ENCODE measurements at places on chromosomes 12 and 14. TPM values are rescaled to one million over a fixed set of nuclear protein-coding genes. Genes with fewer than 3 reads are reported as not detected.

Gene C14orf180
- total RNA-seq = not detected

Gene FOXG1
- total RNA-seq = 16.7 TPM

Gene OR8S1
- not detected for total RNA-seq

Gene RTN1
- not detected for total RNA-seq

Gene KRT2
- total RNA-seq = not detected

GRCh38 chr12:6959058-6959804 lies 8.1 kb downstream of the PTPN6 start:
- DNase-seq = no peak

DNA sequence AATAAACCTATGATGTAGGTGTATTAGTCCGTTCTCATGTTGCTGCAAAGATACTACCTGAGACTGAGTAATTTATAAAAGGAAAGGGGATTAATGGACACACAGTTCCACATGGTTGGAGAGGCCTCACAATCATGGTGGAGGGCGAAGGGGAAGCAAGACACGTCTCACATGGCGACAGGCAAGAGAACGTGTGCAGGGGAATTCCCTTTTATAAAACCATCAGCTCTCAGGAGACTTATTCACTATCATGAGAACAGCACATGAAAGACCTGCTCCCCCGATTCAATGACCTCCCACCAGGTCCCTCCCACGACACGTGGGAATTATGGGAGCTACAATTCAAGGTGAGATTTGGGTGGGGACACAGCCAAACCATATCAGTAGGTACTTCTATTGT lies 58.7 kb upstream of the DICER1 start:
- DNase-seq = no peak

DNA sequence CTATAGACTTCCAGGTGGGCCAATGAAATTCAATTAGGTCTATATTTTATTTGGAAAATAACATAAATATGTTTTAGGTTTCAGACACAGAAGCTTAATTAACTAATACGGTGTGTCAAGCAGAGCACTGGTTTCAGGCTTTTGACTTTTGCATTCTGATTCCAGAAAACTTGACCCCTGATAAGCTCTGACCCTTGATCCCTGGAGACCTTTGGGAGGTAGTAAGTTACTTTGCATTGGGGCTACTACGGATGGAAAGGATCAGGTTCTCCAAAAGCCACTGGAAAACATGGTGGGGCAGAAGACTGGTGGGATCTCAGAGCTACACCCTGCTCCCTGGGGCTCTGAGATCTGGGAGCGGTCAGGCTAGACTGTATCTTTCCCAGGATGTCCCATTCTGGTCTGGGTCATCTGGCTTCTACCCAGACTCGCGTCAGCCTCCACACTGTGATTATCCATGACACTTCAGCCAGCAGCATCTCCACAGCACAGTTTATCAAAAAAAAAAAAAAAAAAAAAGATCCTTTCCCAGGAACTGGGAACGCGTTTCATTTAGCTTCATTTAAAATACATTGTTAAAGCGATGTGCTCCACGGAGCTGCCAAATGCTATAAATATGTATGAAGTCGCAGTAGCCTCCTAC lies 17.8 kb upstream of the EMP1 start:
- DNase-seq = no peak

DNA sequence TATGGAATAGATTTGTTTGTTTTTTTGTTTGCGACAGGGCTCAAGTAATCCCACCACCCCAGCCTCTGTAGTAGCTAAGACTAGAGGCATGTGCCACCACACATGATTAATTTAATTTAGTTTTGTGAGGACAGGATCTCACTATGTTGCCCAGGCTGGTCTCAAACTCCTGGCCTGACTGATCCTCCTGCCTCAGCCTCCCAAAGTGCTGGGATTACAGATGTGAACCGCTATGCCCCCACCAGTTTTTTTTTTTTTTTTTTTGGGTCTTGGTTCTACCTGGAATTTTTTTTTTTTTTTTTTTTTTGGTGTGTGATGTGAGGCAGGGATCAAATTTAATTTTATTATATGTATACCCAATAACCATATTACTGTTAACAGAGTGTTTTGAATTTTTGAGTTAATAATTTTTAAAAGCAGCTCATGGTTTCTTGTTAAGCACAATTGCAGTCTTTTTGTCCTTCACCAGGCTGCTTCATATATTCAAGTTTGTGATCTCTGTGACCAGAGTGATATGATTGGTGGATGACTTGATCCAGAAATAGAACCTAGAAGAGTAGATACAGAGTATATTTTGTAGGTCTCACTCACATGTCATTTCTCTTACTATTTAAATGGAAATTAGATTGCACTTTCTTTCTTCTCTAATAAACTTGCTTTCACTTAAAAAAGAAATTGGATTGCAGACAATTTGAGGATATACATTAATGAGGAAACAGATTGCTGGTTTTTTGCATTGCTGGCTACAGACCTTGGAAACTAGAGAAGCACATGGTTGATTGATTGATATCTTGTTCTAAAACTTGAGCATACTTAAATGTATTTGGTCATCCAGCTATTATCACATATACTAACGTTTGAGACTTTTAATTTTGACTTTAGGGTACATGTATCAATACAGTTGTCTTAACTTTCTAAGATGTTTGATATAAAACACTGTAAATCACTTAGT lies 13.2 kb downstream of the ADIPOR2 start:
- no peak for DNase-seq

DNA sequence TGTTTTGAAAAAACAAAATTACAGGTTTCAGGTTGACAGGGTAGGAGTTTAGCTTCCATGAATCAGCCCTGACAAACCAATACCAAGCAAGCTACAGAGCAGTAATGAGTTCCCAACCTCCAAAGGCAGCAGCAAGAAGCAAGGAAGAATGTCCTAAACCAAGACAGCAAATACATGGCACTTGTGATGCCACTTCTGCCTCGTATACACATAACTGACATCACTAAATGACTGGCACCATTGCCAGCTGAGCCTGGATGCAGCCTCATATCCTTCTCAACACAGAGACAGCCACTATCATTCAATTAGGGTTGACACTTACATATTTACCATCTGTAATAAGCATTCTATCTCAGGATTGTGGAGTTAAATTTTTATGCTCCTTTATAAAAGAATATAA lies 35.0 kb upstream of the MDM1 start:
- no peak for DNase-seq

GRCh38 chr12:76250256-76250655 lies 98.0 kb downstream of the BBS10 start:
- DNase-seq = peak; percentile 67

DNA sequence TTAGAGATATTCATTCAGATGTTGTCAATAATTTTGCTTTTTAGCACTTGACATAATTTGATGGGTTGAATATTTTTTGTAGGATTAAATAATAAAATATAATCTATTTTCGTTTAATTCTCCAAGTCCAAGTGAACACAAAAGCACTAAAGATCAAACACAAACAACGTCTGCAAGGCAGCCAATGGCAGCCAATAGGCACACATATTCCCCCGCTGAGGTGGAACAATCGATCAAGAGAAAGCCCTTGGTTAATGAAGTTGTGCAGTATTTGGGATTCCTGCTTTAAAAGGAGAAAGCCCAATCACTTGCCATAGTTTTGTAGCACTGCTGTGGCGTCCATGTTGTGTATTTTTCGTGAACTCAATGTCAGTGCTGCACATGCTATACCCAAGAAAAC lies 1.5 kb downstream of the DHRS7 start:
- DNase-seq = no peak

GRCh38 chr12:132115500-132115899 lies 28.6 kb downstream of the DDX51 start:
- no peak for DNase-seq

GRCh38 chr12:47082796-47083621 lies 3.2 kb upstream of the AMIGO2 start:
- DNase-seq = peak; percentile 98

DNA sequence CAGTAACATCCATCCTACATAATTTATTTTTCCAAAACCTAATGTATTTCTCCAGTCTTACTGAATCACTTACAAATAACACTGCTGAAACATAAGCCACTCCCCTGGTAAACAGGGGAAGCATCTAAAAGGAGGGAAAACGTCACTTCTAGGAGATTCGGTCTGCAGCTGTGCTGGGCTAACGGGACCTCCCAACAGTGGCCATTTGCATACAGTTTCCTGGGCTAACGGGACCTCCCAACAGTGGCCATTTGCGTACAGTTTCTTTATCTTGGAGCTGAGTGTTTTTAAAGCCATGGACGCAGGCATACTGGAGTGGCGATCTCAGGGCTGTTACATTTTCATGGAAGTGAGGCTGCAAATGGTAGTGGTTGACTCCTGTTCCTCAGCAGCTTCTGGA lies 242.9 kb downstream of the TMEM132D start:
- DNase-seq = no peak

DNA sequence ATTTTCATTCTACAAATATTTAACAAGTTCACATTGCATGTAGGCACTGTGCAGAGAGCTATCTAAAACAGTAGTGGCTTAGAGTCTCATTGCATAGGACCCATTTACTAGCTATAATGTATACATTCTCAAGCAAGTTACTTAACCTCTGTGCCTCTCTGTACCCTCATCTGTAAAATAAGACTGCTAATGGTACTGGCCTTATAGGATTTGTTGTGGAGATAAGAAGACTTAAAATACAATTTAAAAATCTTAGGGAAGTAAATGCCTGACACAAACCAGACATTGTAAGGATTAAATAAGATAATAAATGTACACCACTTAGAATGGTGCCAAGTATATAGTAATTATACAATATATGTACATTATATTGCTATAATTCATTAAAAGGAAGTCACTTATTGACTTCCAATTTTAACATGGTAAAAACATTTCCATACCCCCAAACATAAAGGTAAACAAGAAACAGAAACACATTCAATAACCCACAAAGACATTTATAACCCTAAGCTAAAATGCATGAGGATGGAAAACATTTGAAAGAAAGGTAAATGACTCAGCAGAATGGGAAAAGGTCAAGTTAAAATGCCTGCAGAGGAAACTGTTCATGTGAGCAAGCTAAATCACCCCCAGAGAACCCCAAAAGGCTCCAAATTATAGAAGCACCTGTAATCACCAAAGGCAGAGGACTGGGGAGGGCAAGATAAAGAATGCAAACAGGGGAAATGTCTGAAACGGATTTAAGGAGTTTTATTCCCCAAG lies 30.8 kb downstream of the RPS6KA5 start:
- peak; percentile 16 for DNase-seq

DNA sequence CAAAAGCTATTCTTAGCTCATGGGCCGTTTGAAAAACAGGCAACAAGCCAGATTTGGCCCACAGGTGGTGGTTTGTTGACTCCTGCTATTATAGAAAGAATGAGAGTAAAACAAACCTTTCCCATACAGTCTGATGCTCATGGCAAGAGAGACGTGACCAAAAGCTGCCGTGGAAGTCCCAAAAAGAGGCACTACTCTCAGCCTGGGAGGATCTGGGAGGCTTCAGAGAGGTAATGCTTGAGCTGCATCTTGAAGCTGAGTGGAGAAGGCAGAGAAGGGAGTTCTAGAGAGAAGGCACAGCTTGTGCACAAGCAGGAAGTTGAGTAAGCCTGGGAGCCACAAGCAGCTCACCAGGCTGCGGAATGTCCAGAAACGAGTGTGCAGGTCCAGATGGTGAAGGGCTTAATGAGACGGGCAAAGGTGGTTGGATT lies 9.6 kb downstream of the PLXNC1 start:
- DNase-seq = no peak

- DNase-seq = peak; percentile 89
Measured at GRCh38 chr14:33938131-33938949, 12.5 kb downstream of the EGLN3 start.

DNA sequence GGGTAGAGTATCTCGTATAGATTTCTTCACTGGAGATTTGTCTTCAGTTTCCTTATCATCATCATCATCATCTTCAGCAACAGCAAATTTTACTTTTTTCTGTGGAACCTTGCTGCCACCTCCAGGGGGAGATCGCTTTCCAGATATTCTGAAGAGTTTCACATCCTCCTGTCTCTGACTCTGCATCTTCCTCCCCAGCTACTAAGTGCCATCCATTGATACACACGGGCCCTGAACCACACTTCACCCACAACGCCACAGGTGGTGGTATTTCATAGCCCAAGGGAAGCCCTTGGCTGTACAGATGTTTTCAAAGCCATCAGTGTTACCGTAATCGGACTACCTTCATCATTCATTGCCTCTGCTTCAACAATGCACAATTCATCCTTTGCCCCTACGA lies 82.2 kb downstream of the PPP2R5C start:
- no peak for DNase-seq

DNA sequence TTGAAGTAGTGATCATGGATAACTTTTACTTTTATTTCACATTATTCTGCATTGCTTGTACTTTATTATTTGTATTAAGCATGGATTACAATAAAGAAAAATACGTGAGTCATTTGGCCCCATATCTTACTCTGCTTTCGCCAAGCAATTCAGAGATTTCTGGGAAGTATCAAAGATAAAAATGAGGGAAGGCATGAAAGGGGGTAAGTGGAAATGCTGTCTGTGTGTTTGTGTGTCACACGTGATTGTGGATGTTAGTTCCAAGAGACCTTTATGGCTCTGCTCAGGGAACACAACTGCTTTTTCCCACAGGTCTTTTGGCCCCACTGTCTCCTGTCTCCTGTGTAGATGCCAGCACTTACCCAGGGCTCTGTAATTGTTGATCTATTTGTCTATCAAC lies 10.5 kb downstream of the NID2 start:
- DNase-seq = no peak

GRCh38 chr12:95192271-95192670 lies 25.0 kb downstream of the FGD6 start:
- DNase-seq = no peak

DNA sequence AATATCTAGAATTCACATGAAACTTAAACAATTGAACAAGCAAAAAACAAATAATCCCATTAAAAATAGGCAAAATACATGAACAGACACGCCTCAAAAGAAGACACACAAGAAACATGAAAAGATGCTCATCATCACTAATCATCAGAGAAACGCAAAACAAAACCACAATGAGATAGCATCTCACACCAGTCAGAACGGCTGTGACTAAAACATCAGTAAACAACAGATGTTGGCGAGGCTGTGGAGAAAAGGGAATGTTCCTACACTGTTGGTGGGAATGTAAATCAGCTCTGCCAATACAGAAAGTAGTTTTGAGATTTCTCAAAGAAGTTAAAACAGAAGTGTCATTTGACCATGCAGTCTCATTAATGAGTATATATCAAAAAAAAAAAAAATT lies 121.3 kb downstream of the PTPRO start:
- DNase-seq = no peak

DNA sequence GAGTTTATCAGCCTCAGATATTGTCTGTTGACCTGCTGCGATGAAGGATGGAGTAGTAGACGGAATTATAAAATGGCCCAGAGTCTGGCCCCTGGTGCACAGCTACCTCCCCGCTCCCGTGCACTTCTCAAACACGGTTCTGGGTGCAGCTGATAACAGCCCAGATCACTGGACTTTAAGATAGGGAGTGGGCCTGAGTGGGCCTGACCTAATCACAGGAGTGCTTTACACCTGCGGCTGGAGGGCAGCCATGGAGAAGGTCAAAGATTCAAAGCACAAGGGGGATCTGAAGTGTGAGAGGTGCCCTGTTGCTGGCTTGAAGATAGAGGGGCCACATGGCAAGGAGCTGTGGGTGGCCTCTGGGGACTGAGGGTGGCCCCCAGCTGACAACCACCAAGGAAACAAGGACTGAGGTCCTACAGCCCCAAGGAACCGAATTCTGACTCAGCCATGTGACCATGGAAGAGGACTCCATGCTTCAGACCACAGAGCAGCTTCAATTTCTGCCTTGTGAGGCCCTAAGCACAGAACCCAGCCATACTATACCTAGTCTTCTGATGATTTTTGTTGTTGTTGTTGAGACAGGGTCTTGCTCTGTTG lies 113.4 kb downstream of the ZNF664 start:
- DNase-seq = no peak
